Activated T-cell treated with anti-CD3 and anti-CD28 coated beads, Interleukin-2, amount 50 U/mL, for 72 hours (primary cell): ENCODE measurements at places on chromosomes 7 and 10.

- H3K27me3 ChIP-seq, result no peaks in the 10 kb centered on the region
- DNase-seq, result no peak
- no peaks in the 10 kb centered on the region for H3K36me3 ChIP-seq
- H3K27ac ChIP-seq, result no peak overlapping the region
- H3K4me1 ChIP-seq, result peaks cover 7% of the 10 kb centered on the region
- no peak overlapping the region for H3K4me3 ChIP-seq
These were observed 33.8 kb downstream of the SLC16A9 start for GRCh38 chr10:59675812-59676211.

- peak overlapping the region; percentile 92 for H3K4me3 ChIP-seq
- H3K4me1 ChIP-seq, result peaks cover 28% of the 10 kb centered on the region
- H3K36me3 ChIP-seq, result peaks cover 4% of the 10 kb centered on the region
- DNase-seq, result no peak
- no peak overlapping the region for H3K27ac ChIP-seq
- H3K27me3 ChIP-seq, result no peaks in the 10 kb centered on the region
These were observed 44.8 kb upstream of the CDK1 start for GRCh38 chr10:60733517-60733822.

DNA sequence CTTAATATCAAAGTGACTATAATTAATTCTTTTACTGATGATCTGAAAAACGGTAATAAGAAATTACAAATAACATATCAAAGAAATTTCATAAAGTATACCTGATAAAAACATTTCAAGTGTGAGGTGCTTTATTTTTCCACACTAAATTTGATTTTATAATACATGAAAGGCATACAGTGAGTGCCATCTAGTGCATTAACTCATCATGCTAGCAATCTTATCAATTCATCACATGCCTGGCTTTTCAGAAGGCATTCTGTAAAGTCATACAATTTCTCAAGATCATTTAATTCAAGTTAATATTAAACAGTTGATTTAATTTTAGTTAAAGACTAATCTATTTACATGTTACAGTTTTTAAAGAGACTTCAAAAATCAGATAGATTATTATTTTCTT, 1020.9 kb downstream of the GATA3 start:
- H3K4me3 ChIP-seq, result no peak overlapping the region
- DNase-seq, result no peak
- H3K36me3 ChIP-seq, result peaks cover 6% of the 10 kb centered on the region
- H3K27ac ChIP-seq, result no peak overlapping the region
- no peaks in the 10 kb centered on the region for H3K27me3 ChIP-seq

- no peaks in the 10 kb centered on the region for H3K4me1 ChIP-seq
- peaks cover 8% of the 10 kb centered on the region for H3K27me3 ChIP-seq
- no peak overlapping the region for H3K27ac ChIP-seq
These were observed 444.1 kb downstream of the GRID1 start for GRCh38 chr10:85922356-85923129.

GRCh38 chr7:36749282-36749960, 25.1 kb upstream of the AOAH start:
- DNase-seq, result no peak
- H3K4me1 ChIP-seq, result peaks cover 41% of the 10 kb centered on the region
- no peak overlapping the region for H3K4me3 ChIP-seq
- H3K27me3 ChIP-seq, result peaks cover 14% of the 10 kb centered on the region
